ENCODE measurements at places on chromosomes 16 and 17.

DNA sequence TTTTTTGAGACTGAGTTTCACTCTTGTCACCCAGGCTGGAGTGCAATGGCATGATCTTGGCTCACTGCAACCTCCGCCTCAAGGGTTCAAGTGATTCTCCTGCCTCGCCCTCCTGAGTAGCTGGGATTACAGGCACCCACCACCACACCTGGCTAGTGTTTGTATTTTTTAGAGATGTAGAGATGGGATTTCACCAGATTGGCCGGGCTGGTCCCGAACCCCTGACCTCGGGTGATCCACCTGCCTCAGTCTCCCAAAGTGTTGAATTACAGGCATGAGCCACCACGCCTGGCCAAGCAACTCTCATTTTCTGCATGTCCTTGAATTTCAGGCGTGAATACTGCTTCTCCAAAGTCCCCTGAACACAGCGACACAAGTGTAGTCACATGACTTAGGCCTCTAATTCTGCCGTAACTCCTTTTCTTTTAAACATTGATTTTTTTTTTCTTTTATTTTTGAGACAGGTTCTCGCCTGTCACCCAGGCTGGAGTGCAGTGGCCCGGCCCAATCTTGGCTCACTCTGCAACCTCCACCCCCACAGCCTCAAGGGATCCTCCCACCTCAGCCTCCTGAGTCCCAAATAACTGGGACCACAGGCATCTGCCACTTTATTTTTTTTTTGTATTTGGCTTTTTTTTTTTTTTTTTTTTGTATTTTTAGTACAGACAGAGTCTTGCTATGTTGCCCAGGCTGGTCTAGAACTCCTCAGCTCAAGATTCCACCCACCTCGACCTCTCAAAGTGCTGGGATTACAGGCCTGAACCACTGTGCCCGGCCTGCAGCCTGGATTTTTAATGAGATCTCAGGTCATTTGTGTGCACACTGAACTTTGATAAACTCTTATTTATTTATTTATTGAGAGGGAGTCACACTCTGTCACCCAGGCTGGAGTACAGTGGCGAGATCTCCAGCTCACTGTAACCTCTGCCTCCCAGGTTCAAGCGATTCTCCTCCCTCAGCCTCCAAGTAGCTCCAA lies 124.6 kb downstream of the KCNJ18 start:
- no peak for DNase-seq

DNA sequence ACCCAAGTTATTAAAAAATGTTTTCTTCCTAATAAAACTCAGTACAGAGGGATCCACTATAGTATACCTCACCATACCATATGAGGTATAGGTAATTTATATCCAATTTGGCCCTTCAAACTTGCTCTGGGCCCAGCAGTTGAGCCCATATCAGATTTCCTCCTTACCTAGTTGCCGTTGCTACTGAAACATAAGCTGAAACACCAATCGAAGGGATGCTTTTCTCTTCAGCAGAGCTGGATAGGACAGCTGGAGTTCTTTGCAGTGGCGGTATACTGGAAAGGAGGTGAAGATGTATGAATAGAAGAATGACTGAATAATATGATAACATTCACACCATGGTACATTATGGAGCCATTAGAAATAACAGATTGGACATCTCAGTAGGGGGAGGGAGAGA lies 42.7 kb downstream of the TNRC6C start:
- no peak for DNase-seq

GRCh38 chr16:49003022-49003421 lies 278.6 kb downstream of the CBLN1 start:
- DNase-seq, result no peak

- DNase-seq, result no peak
These were observed 46.0 kb downstream of the KATNIP start for GRCh38 chr16:27595993-27596392.

- no peak for DNase-seq
These were observed 5.3 kb upstream of the TMEM100 start for GRCh38 chr17:55727920-55728319.

DNA sequence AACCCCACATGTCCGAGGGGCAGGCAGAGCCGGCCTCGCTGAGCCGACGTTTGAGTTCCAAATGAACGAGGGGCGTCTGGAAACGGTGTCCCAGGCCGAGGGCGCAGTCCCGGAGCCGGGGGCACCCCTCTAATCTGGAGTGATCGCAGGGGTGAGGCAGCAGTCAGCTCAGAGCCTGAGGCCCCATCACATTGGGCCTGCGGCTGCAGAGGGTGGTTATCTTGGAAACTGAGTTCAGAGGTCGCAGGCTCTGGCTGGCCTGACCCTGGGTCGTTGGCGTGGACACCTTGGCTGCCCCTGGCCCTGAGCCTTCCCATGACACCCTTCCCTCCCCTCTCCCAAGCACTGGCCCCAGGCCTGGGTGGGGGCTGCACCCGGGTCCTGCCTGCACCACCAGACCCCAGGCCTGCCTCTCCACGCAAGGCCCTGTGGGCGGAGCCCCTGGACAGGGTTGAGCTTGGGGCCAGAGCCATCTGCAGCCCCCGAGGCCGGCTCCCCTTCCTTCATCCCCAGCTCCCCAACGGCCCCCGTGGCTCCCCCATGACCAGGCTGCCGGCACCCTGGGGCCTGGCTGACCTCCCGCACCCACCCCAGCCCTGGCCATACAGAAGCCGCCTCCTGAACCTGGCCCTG lies 45.6 kb downstream of the ZFPM1 start:
- no peak for DNase-seq

DNA sequence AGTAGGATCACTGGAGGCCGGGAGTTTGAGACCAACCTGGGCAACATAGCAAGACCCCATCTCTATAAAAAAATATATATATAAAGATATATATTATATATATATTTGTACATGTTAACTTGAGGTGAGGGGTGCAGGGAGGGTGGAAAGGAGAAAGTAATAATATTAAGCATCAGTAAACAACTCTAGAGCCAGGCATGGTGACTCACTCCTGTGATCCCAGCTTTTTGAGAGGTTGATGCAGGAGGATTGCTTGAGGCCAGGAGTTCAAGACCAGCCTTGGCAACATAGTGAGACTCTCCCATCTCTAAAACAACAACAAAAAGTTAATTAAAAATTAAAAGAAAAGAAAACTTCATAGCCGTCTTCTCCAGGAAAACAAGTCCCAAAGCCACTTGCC lies 61.7 kb upstream of the SMURF2 start:
- no peak for DNase-seq

- no peak for DNase-seq
These were observed 55.2 kb upstream of the FOXF1 start for GRCh38 chr16:86455116-86455515.

DNA sequence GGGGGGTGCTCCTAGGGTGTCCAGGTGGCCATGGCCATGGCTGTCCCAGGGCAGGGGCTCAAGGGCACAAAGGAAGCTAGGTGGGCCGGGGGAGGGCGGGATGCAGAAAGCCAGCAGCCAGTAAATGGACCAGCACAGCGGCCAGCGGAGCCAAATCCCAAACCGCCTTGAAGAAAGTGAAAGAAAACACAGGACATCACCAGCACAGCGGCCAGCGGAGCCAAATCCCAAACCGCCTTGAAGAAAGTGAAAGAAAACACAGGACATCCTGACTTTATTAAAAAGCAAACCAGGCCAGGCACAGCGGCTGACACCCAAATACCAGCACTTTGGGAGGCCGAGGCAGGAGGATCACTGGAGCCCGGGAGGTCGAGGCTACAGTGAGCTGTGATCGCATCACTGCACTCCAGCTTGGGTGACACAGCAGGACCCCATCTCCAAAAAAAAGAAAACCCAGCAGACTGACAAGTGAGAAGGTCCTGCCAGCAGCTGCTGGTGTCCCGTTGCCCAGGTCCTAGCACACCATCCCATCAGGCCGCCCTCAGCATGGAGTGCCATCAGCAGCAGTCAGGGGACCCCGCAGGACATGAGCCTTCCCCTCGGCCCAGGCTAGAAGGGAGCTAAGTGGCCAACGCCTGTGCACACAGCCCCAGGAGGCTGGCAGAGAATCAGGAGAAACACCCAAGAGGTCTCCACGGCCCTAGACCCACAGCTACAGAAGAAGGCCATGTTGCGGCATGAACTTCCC lies 17.0 kb downstream of the SLC38A10 start:
- no peak for DNase-seq

DNA sequence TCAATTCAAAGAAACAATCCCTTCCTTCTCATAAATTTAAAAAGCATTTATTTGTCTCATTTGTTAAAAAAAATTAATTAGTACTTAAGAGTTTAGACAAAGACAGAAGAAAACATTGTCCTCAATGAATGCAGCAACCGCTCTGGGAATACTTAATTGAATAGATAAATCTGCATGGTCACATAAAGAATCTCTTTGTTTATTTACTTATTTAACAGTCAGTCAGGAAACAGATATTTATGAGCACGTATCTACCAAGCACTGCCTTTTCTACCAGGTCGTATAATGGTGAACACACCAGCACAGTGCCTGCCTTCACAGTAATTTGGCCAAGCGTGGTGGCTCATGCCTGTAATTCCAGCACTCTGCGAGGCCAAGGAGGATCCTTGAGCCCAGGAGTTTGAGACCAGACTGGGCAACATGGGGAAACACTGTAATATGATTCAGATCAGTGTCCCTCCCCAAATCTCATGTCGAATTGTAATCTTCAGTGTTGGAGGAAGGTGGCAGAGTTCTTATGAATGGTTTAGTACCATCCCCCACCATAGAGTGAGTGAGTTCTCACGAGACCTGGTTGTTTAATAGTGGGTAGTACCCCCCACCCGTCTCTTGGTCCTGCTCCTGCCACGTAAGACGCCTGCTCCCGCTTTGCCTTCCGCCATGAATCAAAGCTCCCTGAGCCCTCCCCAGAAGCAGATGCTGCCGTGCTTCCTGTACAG lies 8.1 kb downstream of the WIPI1 start:
- DNase-seq, result no peak

All from stimulated activated CD8-positive, alpha-beta memory T cell treated with anti-CD3 and anti-CD28 coated beads, Interleukin-4, amount 100 ng/mL, for 4 hours (primary cell).